ENCODE measurements at places on chromosomes 5 and 9.

GRCh38 chr5:171055875-171056454, 194.1 kb downstream of the RANBP17 start:
- DNase-seq, result no peak

GRCh38 chr5:54601411-54602230, 84.1 kb downstream of the SNX18 start:
- no peak for DNase-seq

GRCh38 chr5:99644822-99645221, 716.0 kb upstream of the CHD1 start:
- DNase-seq, result no peak

DNA sequence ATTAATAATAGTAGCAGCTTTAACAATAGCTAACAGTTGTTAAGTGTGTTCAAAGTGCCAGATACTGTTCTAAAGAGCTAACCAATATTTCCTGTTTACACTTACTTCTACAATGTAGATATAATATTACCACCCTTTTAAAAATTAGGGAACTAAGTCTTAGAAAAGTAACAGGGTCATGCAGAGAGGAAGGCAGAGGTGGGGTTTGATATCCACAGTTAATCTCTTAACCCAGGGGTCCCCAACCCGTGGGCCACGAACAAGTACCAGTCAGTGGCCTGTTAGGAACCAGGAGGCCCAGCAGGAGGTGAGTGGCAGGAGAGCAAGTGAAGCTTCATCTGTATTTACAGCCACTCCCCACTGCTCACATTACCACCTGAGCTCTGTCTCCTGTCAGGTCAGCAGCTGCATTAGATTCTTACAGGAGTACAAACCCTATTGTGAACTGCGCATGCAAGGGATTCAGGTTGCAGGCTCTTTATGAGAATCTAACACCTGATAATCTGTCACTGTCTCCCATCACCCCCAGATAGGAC, 89.1 kb downstream of the ACTL7B start:
- no peak for DNase-seq

DNA sequence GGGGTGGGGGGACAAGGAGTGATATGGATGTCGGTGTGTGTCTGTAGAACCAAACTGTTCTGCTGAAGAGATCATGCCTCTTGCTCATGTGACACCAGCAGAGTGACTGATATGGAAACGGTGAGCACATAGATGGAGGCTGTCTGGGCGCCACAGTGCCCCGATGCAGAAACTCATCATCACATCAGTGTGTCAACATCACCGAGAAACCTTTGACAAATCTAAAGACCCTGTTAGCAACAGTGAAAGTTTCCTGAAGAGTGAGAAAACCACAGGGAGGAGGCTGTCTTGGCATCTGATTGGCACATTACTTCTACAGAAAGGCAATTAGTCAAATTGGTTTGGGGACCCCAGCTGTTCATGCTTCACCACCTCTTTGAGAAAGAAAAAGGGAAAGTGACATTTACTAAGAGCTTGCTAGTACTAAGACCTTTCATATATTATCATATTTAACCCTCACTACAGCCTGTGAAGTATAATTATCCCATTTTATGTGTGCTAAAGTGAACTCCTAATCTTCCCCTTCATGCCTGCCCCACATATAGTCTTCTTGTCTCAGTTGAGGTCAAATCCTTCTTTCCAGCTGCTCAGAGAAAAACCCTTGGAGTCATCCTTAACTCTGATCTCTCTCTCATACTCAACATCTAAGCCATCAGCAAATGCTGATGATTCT, 25.6 kb downstream of the CSF2 start:
- DNase-seq, result no peak

DNA sequence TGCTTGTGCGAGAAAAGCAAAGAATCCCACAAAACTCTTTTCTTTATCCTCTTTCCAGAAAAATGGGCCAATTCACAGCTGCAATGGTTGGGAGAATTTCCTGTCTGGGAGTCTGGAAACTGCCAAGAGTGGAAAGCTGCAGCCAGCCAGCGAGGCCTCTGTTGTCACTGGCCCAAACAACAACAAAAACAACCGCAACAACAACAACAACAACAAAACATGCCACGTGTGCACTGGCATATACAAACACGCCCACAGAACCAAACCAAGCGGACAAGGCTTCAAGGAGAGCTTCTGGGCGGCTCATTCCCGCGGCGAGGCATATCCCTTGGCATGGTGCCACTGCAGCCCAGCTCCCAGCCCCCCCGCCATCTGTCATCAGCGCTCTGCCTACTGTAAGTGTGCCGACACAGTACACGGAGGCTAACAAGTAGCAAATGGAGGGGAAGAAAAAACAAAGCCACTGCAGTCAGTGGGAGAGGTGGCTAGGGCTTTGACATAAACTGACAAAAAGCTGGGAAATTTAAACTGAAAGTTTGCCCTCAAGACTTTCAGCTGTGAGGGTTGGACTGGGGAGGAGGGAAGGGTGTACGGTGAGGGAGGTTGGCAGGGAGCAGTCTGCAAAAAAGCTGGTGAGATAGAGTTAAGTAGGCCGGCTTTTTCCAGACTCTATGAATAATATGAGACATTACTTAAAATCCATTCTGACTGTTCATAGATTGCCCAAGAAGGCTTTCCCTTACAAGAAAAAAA, 165.0 kb upstream of the ZNF462 start:
- peak; percentile 80 for DNase-seq

- no peak for DNase-seq
These were observed 1645.2 kb upstream of the CDH6 start for GRCh38 chr5:29548262-29548661.

GRCh38 chr5:59798862-59799667, 94.5 kb downstream of the PDE4D start:
- DNase-seq, result no peak

- DNase-seq, result no peak
These were observed 68.6 kb downstream of the LRRC70 start for GRCh38 chr5:62647241-62647640.

GRCh38 chr9:71793386-71794105, 25.2 kb upstream of the CEMIP2 start:
- DNase-seq, result no peak

DNA sequence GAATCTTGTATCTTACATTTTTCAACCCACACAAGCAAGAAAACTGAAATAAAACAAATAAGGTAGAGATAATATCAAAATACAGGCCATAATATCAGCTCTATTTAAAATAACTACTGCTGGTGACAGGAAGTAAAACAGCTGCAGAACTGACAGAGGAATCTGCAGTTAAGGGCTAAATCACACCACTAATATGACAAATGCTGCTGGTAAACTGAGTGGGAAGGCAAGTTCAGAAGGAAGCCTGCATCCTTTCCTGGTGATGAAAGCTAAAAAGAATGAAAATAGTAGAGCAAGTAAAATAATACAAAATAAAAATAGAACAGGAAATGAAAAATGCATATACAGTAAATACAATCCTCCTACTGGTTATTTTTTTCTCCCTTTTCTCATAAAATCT, 1293.7 kb upstream of the C9orf72 start:
- DNase-seq, result no peak

GRCh38 chr9:129348890-129349664, 171.0 kb upstream of the IER5L start:
- DNase-seq, result no peak

- no peak for DNase-seq
These were observed 13.9 kb downstream of the KIF20A start for GRCh38 chr5:138192826-138193225.

DNA sequence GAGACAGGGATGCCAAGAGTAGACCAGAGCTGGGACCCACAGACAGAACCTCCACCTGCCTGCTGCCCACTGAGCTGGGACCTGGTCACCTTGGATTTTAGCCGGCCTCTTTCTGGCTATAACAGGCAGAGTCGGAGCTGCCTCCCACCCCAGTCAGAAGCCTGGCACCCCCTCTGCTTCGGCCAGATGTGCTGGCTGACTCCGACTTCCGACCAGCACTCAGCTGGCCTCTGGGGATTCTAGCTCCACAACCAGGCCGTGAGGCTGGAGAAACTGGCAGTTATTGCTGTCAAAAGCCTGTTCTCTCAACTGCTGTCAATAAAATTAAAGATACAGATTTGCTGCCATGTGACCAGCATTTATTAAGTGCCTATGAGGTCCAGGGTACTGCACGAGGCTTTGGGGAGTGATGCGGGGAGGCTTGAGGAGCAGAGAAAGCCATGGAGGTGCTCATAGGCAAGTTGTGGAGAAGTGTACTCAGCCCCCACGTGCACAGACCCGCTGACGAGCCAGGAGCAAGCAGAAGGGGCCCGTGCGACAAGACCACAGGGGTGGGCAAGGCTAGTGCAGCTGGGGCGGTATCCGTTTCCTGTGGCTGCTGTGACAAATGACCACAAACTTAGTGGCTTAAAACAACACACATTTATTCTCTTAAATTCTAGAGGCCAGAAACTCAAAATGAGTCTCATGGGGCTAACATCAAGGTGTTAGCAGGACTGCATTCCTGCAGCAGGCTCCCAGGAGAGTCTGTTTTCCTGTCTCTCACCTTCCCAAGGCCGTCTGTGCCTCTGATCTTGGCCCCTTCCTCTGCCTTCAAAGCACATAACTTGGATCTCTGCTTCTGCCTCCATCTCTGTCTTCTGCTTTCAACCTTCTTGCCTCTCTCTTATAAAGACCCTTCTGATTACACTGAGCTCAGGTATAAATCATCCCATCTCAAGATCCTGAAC, 13.1 kb downstream of the GFI1B start:
- no peak for DNase-seq

DNA sequence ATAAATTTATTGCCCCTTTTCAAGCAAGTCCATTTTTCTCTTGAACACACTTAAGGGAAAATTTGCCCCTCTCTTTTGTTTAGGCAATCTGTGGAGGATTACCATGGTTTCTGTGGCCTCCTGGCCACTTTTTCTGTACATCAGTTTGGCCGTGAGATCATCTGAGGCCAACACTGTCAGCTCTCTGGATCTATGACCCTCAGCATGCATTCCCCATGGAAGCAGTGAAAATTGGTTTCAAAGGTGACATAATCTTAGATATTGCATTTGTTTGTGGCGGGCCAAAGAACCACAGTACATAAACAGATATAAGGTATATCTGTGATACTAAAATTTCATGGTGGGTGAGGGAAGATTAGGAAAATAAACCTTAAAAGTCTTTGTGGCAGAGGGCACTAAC, 4.6 kb upstream of the ZNF474 start:
- DNase-seq, result no peak

- peak; percentile 51 for DNase-seq
These were observed 937 bp upstream of the HMGCR start for GRCh38 chr5:75335952-75336614.

DNA sequence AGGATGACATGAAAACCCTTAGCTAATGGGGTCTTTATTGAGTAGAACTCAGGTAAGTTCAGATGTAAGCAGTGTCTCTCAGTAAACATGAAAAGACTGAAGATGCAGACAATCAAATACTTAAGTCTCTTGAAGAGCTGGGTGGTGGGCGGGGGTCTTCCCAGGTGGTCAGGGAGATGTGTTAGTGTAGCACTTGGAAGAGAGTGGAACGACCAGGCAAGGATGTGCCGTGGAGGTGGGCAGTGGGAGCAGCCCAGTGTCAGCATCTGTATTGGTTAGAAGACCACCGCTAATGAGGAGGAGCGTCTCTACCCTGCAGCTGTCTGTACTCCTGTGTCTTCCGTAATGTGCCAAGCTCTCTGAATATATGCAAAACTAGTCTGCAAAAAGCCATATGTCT, 4.4 kb downstream of the S1PR3 start:
- no peak for DNase-seq

DNA sequence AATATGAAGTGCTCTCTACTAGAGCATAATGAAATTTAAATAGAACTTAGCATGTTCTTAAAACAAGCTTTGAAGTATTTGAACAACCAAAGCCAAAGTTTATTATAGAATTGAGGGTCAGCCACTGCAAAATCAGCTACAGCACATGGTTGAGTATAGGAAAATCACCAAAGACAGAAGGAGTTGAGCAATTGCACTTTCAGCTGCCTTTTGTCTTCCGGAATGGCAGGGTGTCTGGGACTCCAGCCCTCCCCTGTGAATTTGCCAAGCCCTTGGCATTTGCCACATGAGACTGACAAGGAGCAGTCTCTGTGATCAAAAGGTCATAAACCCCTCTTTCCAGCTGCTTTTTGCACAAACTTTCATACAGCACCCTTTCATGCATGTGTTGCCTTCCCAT, 8.5 kb upstream of the LURAP1L start:
- DNase-seq, result no peak

DNA sequence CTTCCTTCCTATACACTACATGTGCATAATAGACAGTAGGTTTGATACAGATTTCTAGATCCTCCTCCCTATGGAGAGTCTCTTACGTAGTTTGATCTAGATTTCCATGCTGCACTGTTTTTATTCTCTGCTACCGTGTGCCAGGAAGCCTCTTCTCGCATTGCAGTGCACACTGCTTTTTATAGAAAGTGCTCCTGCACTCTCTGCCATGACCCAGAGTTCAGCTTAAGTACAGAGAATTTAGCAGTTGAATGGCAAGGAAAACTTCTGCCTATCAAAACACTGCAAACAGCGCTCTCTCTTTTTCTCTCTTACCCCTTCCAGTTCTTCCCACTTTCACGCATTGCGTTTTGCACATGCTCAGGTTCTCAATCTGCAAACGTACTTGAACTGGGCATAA, 187.4 kb downstream of the ARHGAP26 start:
- no peak for DNase-seq

DNA sequence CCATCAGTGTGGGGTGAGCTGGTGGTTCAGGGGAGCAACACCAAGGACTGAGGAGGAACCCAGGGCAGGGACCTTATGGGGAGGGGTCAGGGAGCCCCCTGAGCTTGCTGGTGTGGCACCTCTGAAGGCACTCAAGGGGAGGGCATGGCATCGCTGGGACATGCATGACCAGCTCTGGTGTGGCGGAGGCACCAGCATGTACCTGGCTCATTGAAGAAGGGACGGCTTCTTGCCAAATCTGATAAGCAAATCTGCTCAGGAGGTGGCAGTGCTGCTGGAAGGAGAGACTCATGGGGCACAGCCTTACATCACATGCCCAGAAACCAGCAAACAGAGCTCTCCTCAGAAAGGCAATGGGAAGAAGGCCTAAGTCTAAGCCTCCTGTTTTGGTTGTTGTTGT, 421.8 kb downstream of the SEMA5A start:
- DNase-seq, result no peak

DNA sequence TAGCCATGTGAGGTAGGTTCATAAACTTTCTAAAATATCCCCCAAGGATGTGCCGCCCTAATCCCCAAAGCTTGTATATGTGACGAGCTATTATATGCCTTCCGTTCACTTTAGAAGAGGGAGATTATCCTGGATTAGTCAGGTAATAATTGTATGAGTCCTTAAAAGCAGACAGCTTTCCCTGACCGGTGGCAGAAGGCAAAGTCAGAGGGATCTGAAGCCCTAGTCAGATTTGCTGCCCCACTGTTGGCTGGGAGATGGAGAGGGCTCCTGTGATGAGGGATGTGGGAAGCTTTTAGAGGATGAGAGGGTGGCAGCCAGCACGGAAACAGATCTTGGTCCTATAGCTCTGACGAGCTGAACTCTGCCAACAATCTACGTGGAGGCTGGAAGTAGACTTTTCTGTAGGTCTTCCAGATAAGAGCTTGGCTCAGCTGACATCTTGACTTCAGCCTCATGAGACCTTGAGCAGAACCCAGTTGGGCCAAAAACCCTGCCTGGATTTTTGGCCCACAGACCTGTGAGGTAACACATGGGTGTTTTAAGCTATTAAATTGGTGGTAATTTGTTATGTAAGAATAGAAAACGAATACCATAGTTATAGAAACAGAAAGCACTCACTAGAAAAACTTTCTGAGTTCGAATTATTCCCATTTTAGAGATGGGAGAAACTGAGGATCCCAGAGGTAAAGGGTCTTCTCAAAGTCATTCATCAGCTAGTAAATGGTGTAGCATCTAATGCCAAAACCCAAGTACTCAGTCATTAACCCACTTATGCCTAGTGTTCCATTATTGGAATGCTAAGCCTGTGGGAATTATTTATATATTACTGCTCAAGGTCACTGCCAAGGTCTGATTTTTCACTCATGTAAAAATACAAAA, 48.9 kb downstream of the SH3PXD2B start:
- DNase-seq, result no peak

GRCh38 chr9:93324191-93324834, 127.2 kb upstream of the FAM120A start:
- DNase-seq, result no peak
